ENCODE measurements at places on chromosomes 6 and 20. TPM values are rescaled to one million over a fixed set of nuclear protein-coding genes. Genes with fewer than 3 reads are reported as not detected.

HDGFL1 gene
- not detected for total RNA-seq

TINAG gene
- not detected for total RNA-seq

RIOK1 gene
- 24.9 TPM for total RNA-seq

DYNLT2 gene
- 2.9 TPM for total RNA-seq

PRRT1 gene
- 1.2 TPM for total RNA-seq

HLA-DPA1 gene
- total RNA-seq: 1.9 TPM

BAK1 gene
- total RNA-seq: 4.8 TPM

PTPRK gene
- 86.3 TPM for total RNA-seq

EBF4 gene
- total RNA-seq: 6.2 TPM

CDH22 gene
- 3.1 TPM for total RNA-seq

EYA2 gene
- total RNA-seq: 6.6 TPM

SNX9 gene
- total RNA-seq: 13.3 TPM

IL17F gene
- not detected for total RNA-seq

SAPCD1 gene
- total RNA-seq: not detected

PPP1R16B gene
- total RNA-seq: 13.0 TPM

E2F1 gene
- total RNA-seq: 5.9 TPM

CDH4 gene
- 19.3 TPM for total RNA-seq

CNKSR3 gene
- 1.7 TPM for total RNA-seq

ZC2HC1B gene
- total RNA-seq: not detected

PHACTR1 gene
- 35.8 TPM for total RNA-seq

AK9 gene
- total RNA-seq: 30.1 TPM

TTK gene
- total RNA-seq: 14.0 TPM

SUMO4 gene
- total RNA-seq: 12.2 TPM

COL21A1 gene
- 15.5 TPM for total RNA-seq

DHX16 gene
- 17.2 TPM for total RNA-seq

FAM217B gene
- 10.1 TPM for total RNA-seq

GSTA2 gene
- not detected for total RNA-seq

FUT9 gene
- 73.0 TPM for total RNA-seq

SEC23B gene
- total RNA-seq: 44.5 TPM

OCSTAMP gene
- total RNA-seq: not detected

FILIP1 gene
- 1.5 TPM for total RNA-seq

SPTLC3 gene
- total RNA-seq: 2.4 TPM

KCNQ5 gene
- 4.1 TPM for total RNA-seq

OPRM1 gene
- total RNA-seq: 15.9 TPM
